ENCODE measurements at places on chromosomes 16 and 17.

DNA sequence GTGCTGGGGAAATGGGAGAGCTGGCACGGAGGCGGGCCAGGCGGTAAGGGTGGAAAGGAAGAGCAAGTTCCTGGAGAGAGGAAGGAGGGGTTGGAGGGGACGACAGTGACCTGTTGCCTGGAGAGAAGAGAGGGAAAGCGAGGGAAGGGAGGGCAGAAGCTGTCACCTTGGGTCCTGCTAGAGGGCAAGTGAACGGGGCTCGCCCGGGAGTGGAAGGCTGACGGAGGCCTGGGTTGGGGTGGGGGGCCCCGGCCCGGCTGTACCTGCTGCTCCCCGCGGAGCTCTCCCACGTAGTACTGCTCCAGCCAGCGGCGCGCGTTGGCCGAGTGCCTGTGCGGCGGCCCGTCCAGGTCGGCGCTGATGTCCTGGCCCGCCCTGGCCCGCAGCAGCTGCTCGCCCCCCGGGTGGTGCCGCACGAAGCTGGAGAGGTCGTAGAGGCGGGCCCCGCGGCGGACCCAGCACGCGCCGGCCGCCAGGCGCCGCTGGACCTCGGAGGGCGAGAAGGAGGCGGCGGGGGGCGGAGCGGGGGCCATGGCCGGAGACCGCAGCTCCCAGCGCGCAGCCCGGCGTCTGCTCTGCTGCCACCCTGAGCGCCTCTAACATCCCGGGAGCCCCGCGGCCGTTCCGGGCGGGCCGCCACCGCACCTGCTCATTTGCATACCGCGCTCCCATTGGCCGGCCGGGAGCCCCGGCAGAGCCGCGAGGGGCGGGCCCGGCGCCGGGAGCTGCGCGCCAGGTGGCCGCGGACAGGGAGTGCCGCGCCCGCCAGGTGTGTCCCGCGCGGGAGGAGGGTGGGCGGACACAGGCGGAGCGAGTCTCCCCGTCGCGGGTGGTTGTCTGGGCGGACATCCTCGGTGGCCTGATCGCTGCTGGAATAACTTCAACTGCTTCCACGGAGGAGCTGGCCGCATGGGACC lies at the start of gene FA2H:
FA2H (minus strand) TSS at position 598 of the 917 bp plus-strand sequence; CDS start at position 533, 65 bp downstream.
- DNase-seq, result peak; percentile 47

- DNase-seq, result peak; percentile 93
Observed at GRCh38 chr17:40314584-40314956, 5.6 kb downstream of the RARA start.

DNA sequence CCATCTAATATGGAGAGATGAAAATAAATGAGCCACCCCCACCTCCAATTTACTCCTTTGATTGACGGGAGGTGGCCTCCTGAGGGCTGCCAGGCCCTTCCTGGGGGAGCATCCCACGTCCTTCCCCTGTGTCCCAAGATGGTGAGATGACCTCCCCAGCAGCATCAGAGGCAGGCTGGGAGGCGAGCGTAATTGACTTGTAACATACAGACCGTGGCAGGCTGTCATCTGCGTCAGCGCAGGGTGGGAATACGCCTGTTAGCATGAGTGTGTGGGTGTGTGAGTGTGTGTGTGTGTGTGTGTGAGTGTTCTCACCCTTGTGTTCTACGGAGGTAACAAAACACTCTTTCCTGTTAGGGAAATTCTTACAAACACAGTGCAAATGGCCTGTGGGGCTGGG lies 156.9 kb upstream of the CIBAR2 start:
- DNase-seq, result no peak

- no peak for DNase-seq
Observed at GRCh38 chr17:80441133-80441578, 26.2 kb downstream of the ENDOV start.

- DNase-seq, result no peak
Observed at GRCh38 chr17:83081684-83082201, 2.3 kb downstream of the METRNL start.

GRCh38 chr16:38941-39892 lies 14.2 kb downstream of the POLR3K start:
- DNase-seq, result no peak

DNA sequence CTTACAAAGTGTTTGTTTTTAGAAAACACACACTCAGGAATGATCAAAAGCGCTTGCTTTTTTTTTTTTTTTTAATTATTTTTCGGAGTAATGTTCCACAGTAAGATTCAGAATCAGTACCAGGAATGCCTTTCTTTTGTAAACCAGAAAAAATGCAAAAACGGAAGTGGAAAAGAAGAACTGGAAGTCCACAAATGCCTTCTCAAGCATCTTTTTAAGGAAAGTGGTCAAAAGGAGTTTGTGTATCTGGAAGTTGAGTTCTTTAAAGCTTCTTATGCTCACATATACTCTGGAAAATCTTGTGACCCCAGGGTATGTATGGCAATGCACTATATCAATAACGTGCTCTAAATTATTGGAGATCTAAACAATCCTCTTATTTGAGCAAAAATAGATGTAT lies 126.0 kb downstream of the ABCA8 start:
- no peak for DNase-seq

- no peak for DNase-seq
Observed at GRCh38 chr17:44722254-44722653, 13.8 kb downstream of the DBF4B start.

DNA sequence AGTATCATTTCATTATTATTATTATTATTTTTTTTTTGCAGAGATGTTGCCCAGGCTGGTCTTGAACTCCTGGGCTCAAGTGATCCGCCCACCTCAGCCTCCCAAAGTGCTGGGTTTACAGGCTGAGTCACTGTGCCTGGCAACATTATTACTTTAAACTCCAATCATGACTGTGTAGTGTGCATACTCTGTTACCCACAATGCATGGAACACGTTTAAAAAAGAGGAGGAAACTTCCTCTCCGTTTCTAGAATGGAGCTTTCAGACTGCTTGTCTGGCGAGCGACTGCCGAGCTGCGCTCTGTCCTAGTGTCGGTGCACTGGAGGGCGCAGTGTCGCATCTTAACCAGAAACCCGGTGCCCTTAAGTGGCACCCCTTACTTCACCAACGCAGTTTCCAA lies 22.1 kb upstream of the FASN start:
- no peak for DNase-seq

DNA sequence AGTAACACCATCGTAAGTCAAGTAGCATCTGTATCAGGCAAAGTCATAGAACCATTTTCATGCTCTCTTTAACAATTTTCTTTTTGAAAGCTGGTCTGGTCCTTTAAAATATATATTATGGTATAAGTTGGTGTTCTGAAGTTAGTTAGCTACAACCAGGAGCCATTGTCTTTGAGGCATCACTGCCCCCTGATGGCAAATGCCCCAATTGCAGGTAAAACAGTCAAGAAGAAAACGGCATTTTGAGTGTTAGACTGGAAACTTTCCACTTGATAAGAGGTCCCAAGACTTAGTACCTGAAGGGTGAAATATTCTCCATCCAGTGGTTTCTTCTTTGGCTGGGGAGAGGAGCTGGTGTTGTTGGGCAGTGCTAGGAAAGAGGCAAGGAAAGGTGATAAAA lies 14.1 kb downstream of the TP53 start:
- no peak for DNase-seq

GRCh38 chr17:20191056-20191455 lies 181.9 kb downstream of the SPECC1 start:
- DNase-seq, result no peak

GRCh38 chr17:64135000-64135399 lies 5.1 kb upstream of the ERN1 start:
- DNase-seq, result no peak

DNA sequence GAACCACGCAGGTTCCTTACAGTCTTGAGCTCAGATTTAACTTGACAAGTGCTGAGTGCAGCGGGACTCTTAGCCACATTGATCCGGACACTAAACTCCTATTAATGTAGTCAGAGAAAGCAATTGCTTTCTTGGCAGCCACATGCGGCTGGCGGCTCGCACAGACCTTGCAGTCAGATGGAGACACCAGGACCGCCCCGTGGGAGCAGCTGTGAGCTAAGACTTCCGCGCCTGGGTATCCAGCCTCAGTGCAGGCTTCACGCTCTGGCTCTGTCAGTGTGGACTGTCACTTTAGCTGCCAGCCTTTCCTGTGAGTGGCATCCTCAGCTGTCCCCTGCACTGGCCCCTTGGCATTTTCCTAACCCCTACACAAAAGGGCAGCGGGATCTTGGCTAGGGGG lies 80.9 kb upstream of the NLRP1 start:
- peak; percentile 60 for DNase-seq

GRCh38 chr16:49738832-49739231 lies 117.1 kb downstream of the ZNF423 start:
- no peak for DNase-seq

DNA sequence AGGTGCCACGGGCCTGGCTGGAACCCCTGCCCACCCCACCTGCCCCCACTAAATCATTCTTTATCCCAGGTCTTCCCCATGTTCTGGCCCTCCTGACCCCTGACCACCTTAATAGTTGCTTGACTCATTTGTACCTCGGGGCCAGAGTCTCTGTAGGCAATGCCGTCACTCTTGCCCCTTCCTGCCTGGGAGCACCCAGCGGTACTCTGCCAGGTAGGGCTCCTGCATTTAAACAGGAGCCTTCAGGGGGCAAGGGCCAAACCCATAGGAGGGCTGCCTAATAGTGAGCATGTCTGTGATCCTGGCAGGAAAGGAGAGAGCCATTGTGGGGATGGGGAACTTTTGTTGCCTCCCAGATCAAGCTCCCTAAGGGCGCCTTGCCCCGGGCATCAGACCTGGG lies 8.8 kb upstream of the ITGA3 start:
- no peak for DNase-seq

GRCh38 chr17:8164815-8165131 lies 2.0 kb upstream of the VAMP2 start:
- no peak for DNase-seq

GRCh38 chr17:44183024-44183423 lies 3.7 kb upstream of the TMUB2 start:
- DNase-seq, result no peak

DNA sequence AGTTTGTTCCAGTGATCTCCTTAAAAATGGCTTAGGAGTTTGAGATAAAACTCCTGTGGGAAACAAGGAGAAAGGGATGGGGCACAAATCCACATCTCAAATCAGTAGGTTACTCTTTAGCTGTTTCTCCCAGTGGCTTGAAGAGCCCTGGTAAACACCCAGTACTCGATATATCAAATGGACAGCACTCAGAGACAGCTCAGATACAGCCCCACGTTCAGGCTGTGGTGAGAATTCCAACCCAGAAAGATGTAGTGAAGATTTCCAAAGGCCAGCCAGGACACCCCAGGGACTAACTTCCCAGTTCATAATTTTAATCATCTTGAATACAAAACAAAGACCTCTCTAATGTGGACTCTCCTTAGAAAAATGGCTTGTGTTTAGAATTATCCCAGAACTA lies 6.4 kb upstream of the VEZF1 start:
- DNase-seq, result no peak

- no peak for DNase-seq
Observed at GRCh38 chr17:50559674-50560184, 786 bp upstream of the CACNA1G start.

DNA sequence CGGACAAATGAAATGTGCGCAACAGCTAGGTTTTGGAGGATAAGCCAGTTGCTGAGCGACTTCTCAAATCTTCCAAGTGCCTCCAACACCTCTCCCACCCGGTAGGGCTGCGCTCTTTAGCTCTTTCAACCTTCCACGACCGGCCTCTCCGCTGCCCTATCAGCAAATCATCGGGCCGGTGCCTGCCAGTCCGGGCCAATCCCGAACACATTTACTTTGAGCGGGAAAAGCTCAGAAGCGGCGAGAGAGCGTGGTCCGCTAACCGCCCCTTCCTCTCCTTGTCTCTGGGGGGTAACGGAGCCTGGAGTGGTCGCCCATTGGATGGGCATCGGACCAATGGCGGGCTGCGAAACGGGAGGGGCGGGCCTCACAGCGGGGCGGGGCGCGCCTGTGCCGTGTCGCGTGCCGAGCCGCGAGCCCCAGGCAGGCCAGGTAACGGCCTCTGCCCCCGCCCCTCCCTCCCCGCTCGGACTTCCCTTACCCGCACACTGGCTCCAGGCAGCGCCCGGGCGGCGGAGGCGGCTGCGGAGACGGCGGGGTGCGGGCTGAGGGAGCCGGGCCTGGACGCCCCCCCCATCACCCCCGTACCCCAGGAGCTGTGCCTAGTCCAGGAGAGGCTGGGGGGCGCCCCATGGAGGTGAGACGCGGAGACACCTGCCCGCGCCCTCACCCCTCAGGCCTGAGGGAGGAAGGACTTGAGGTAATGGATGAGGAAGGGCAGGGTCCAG lies at the start of gene MEIOC:
MEIOC (plus strand) TSS at position 486 of the 728 bp plus-strand sequence; CDS start at position 632, 146 bp downstream.
- DNase-seq, result no peak

DNA sequence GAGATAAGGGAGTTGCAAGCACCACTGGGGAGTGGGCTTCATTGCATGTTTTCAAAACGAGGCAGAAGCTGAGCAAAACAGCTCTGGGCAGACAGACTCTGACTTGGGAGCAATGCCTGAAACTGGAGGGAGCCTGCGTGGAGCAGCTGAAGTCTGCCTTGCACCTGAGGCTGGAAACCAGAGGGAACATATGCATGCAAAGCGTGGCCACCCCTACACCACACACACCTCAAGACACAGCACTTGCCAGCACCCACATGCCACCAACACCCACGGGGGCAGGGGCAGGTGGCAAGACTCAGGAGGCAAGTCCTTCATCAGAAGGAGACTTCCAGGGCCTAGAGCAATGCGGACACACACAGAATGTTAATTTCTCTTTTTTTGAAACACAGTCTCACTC lies 45.8 kb downstream of the COTL1 start:
- DNase-seq, result no peak

DNA sequence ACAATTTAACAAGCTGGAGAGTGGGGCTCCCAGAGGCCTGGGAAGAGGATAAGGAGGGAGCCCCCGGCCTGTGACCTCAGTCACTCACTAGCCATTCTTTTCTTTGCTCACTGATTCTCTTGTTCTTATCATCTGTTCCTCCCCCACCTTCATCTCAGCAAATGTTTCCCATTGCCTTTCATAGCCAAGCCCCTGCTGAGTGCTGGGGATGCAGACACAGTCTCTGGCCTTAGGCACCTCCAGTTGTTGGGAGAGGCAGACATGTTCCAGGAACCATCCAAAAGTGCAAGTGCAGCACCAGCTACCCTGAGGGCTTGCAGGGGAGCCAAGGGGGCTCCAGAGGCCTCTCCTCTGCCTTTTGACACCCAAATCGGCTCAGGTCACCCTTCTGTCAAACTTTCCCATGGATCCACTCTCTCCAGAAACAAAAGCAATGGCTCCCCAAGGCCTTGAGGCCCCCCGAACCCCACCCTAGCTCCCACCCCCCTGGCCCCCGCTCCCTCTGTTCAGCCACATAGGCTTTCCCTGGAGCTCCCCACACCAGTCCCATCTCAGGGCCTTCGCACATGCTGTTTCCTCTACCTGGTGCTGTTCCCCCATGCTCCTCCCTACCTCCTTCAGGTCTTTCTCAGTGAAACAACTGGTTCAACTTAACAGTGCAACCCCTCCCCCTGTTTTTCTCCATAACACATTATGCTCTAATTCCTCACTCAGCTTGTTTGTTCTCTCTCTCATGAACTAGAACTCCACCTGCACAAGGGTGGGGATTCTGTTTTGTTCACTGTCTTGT lies 14.9 kb upstream of the KCNJ12 start:
- no peak for DNase-seq

- DNase-seq, result no peak
Observed at GRCh38 chr17:80151333-80151732, 4.4 kb upstream of the EIF4A3 start.
